ENCODE measurements at places on chromosomes 11 and 22.

DNA sequence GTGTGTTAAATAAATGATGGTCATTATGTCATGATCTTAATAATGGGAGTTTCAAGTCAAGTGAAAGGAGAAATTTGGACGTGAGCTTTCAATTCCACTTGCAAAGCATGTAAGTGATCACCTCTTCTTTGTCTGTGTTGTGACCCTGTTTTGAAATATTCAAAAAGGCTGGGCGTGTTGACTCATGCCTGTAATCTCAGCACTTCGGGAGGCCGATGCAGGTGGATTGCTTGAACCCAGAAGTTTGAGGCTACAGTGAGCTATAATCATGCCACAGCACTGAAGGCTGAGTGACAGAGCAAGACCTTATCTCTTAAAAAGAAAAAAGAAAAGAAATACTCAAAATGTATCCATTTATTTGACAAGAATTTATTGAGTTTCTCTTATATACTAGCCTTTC is 32.9 kb upstream of the EED start:
- DNase-seq: no peak

- DNase-seq: no peak
Observed at GRCh38 chr11:78350091-78350645, 67.5 kb downstream of the GAB2 start.

DNA sequence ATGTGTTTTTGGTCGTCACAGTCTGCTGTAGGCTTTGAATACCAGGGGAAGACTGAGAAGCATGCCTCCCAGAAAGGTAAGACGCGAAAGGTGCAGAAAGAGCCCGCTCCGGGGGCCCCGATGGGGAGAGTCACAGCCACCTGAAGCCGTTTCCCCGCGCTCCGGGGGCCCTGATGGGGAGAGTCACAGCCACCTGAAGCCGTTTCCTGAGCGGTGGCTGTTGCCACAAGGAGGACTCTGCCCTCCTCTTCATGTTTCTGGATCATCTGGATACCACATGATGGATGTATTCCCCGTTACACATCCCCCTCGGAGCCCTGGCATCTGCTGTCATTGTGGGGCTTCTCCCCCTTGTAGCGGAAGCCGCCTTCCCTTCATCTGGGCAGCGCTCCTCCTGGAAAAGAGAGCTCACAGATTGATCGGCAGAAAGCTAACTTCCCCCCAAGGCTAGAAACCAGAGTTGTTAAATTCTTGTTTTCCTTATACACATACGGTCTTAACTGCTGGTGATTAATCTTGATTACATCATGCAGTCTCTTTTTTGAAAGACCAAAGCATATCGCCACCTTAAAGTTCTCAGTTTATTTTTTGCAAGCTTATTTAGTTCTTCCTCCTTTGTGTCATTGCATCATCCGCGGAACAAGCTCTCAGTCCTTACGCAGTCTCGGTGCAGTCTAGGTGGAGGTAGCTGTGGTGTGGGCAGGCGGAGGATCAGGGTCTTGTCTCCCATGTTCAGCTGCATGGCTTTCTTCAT is 17.5 kb downstream of the CTTN start:
- no peak for DNase-seq

DNA sequence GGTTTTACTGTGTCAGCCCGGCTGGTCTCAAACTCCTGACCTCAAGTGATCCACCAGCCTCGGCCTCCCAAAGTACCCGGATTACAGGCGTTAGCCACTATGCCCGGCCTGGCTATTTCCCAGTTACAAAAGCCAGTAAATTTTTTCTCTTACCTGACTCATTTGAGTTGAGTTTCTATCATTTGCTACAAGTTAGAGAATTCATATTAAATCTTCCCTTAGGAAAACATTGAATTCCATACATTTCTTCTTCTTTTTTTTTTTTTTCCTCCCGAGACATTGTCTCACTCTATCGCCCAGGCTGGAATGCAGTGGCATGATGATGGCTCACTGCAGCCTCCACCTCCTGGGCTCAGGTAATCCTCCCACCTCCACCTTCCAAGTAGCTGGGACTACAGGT is 26.0 kb downstream of the CHEK2 start:
- no peak for DNase-seq

- no peak for DNase-seq
Observed at GRCh38 chr22:48376936-48377712, 1450.5 kb downstream of the BRD1 start.

GRCh38 chr22:18994701-18995326 is 58.7 kb upstream of the PRODH start:
- no peak for DNase-seq

DNA sequence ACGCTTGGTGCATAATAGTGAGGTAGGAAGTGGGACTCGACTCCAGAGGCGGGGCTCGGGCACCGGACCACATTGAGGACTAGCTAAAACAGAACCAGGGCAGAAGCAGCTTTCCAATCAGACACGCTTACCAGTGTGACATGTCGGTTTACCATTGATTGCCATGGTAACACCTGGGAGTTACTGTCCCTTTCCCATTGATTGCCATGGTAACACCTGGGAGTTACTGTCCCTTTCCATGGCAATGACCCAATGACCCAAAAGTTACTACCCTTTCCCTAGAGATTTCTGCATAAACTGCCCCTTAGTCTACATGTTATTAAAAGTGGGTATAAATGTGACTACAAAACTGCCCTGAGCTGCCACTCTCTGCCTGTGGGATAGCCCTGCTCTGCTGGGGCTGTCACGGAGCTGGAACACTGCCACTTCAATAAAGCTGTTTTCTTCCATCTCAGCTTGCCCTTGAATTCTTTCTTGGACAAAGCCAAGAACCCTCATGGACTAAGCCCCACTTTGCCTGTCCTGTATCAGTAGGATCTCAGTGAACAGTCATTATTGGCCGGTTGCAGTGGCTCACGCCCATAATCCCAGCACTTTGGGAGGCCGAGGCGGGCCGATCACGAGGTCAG is 77.4 kb upstream of the CRYBB3 start:
- DNase-seq: no peak

GRCh38 chr11:113249491-113249763 is 65.0 kb upstream of the TTC12 start:
- no peak for DNase-seq

DNA sequence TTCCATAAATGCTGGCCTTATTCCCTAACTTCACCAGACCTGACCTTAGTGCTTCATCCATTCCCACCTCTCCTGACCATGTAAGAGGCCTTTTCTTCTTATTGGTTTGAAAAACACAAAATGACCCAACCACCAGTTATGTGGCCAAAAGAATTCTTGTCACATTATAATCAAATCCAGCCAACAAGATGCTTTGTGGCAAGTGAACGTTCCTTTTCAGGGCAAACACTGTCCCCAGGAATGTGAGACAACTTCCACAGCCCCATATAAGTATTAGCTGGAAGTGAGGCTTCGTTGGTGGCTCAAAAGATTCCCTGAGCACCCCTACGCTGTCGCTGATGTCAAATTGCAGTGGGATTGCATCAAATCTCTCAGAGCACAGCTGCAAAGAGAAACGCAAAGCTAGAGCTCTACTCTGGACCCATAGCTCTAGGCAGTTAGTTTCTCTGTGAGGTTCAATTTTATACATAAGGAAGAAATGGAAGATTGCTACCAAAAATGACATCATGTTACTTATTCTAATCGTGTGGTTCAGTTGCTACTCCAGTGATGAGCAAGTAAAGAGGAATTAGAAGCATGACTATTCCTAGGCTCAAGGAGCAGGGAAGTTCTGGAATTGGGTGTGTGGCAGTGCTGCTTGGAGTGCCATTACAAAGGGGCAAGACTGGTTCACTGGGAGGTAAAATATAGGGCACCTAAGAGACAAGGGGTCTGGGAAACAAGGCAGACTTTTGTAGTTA is 26.1 kb downstream of the GLYATL1 start:
- DNase-seq: no peak

DNA sequence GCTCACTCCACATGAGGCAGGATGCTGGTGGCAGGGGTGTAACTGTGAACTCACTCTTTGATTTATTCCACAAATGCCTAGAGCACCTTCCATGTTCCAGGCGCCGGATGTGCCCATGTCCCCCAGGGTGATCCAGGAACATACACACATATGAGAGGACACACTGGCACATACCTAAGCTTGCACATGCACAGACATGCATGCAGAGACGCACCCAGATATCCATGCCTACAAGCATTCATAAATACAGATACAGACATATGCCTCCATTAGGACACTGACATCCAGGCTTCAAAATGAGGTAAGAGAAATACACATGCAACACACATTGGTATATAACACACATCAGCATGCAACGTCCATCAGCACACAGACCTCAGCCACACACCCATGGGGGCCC is 4.5 kb downstream of the OSM start:
- no peak for DNase-seq

DNA sequence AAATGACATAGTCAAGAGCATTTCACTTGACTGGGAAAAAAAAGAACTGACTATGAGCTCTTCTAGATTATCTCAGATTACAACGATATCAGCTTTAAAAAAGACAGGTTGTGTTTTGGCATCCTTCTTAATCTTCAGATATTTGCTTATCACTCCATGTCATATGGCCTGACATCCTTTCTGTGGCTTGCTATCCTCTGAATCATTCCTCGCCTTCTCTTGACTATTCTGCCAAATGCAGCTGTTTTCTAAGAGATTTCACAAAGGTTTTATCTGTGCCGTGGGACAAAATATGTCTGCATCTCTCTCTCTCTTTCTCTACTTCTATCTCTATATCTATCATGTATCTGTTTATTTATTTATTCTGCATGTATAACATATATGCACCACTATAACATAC is 746.1 kb downstream of the CNTN5 start:
- DNase-seq: no peak

- peak; percentile 30 for DNase-seq
Observed at GRCh38 chr22:49724893-49725489, 102.7 kb downstream of the BRD1 start.

GRCh38 chr11:60919320-60919719 is 4.9 kb upstream of the TMEM132A start:
- DNase-seq: no peak

DNA sequence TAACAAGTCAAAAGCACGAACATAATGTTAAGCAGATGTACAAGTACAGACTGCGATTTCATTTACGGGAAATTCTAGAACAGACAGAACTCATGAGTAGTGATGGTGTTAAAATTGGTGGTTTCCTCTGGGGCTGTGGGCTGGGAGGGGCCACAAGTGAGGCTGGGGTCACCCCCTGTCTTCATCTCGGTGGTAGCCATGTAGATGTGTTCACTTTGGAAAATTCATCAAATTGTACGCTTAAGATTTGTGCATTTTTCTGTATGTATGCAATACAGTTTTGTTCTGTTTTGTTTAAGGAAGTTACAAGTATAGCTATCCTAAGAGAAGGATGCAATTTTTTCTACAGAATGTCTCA is 504 bp upstream of the ASCC2 start:
- DNase-seq: no peak

DNA sequence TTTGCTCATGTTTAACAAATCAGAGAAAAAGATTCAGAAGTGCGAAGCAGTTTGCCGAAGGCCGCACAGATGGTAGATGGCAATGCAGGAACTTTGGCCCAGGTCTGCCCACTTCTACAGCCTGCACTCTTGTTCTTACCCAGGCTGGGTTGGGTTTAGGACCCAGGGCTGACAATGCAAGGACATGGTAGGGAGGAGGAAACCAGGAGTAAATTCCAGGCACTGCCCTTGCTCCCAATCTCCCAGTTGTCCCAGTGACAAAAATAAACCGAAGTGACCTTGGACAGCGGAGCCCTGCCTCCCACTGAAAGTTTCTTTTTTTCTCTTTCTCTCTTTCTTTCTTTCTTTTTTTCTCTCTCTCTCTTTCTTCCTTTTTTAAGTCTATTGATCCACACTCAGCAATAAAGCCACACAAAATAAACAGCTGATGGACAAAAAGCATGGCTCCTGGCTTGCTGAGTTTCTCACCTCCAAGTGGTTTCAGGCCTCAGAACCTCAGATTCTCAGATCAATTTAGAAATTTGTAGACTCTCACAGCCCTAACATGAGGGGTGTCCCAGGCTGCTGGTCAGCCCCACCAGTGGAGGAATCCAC is 33.5 kb upstream of the FCHSD2 start:
- no peak for DNase-seq

- DNase-seq: no peak
Observed at GRCh38 chr11:60357771-60358170, 20.6 kb upstream of the MS4A7 start.

GRCh38 chr11:120244476-120245365 is 4.8 kb downstream of the POU2F3 start:
- DNase-seq: no peak

DNA sequence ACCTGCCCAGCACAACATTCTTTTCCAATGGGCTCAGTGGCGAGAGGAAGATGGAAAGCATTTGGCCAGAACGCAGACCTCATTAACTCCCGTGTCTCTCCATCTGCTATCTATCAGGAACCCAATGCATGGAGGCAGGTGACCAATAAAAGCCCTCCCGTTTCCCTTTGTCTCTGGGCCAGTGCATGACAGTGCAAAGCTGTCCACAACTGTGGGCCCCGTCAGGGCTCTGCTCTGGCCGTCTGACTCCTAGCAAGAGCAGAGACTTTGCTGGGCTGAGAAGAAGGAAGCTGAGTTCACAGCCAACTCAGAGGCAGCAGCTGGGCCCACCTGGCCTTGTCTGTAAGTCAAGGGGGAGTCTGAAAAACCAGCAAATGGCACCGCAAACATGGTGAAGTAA is 177.8 kb downstream of the TENM4 start:
- no peak for DNase-seq

GRCh38 chr11:124643605-124644425 is 21.2 kb downstream of the TBRG1 start:
- DNase-seq: no peak

GRCh38 chr11:43784866-43785265 is 95.8 kb upstream of the ALKBH3 start:
- DNase-seq: no peak

DNA sequence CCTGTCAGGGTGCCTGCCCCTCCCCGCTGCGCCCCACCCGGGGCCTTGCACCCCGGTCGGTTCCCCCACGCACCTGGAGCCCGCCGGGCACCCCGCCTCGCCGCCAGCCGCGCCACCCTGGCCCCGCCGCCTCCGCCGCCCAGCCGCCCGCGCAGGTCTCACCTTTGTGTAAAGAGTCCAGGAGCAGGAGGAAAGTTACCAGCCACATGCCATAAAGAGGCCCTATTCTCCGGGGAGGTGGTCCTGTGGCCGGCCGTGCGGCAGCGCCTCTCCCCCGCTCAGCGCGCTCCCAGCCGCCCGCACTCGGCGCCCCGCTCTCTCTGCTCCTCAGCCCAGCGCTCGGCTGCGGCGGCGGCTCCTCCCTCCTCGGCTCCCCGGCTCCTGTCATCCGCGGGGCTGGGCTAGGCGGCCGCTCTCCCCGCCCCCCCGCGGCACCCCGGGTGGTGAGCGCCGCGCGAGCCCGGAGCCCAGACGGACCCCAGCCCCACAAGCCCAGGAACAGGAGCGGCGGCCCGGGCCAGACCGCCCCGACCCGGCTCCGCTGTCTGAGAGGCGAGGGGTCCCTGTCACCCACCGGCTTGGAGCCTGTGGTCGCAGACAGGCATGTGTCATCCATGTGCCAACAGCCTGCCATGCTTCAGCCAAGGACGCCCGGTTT is at the start of gene DSCAML1:
Gene DSCAML1 (minus strand): TSS at position 345 of the 658 bp plus-strand sequence. CDS start 137 bp downstream, at position 208.
- no peak for DNase-seq

DNA sequence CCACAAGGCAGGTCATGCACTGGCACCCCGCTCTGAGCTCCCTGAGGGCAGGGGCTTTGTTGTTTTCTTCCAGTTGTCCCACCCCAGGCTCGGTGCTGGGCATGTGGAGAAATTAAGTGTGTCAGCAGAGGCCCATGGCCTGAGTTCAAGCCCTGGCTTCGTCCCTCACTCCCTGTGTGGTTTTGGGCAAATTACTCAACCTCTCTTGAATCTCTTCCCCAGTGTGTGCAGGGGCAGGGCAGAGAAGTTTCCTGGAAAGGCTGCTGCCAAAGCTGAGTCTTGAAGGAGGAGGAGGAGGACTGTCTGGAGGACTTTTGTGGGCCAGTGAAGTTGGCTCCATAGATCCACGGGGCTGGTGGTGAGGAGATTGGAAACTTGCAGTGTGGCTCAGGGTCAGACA is 138.1 kb upstream of the E2F8 start:
- no peak for DNase-seq
